ENCODE measurements at places on chromosomes 4 and X. TPM values are rescaled to one million over a fixed set of nuclear protein-coding genes. Genes with fewer than 3 reads are reported as not detected.

Gene POF1B
- 2.0 TPM for total RNA-seq

Gene TMEM35A
- not detected for total RNA-seq

- no peak for DNase-seq
Measured at GRCh38 chrX:55695227-55696018, 22.1 kb upstream of the RRAGB start.

- DNase-seq, result no peak
Measured at GRCh38 chr4:116099596-116099995, 985.8 kb downstream of the TRAM1L1 start.

- peak; percentile 17 for DNase-seq
Measured at GRCh38 chr4:16026160-16026761, 57.6 kb downstream of the PROM1 start.

DNA sequence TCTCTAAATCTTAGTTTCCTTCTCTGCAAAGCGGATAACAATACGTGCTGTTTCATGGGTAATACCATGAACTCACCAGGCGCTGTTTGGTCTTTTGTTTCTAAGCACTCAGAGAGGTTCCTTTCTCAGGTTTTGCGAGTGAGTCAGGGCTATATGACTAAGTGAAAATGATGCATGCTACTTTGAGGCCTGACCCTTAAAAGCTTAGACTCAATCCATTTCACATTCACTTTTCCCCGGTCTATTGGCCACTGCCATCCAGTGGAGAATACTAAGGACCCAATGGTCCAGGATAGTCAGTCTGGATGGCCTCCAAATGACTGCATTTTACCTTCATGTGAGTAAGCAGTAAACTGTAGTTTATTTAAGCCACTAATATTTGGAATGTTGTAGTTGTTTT lies 400.8 kb upstream of the SLIT2 start:
- no peak for DNase-seq

- DNase-seq, result peak; percentile 43
Measured at GRCh38 chr4:76758996-76759395, 138.9 kb downstream of the SOWAHB start.

Gene XKRX
- 0.96 TPM for total RNA-seq

DNA sequence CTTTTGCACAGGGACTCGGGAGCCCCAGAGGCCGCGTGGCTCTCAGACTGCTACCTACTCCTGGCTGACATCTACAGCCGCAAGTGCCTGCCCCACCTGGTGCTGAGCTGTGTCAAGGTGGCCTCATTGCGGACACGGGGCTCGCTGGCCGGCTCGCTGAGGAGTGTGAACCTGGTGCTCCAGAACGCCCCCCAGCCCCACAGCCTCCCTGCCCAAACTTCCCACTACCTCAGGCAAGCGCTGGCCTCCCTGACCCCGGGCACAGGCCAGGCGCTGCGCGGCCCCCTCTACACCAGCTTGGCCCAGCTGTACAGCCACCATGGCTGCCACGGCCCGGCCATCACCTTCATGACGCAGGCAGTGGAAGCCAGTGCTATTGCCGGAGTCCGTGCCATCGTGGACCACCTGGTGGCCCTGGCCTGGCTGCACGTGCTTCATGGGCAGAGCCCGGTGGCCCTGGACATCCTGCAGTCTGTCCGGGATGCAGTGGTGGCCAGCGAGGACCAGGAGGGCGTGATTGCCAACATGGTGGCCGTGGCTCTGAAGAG lies 28.8 kb downstream of the SH3TC1 start:
- DNase-seq, result no peak

- DNase-seq, result no peak
Measured at GRCh38 chr4:41747230-41748055, 1.1 kb downstream of the PHOX2B start.

Gene ATP1B4
- not detected for total RNA-seq

Gene TMPRSS11D
- not detected for total RNA-seq

DNA sequence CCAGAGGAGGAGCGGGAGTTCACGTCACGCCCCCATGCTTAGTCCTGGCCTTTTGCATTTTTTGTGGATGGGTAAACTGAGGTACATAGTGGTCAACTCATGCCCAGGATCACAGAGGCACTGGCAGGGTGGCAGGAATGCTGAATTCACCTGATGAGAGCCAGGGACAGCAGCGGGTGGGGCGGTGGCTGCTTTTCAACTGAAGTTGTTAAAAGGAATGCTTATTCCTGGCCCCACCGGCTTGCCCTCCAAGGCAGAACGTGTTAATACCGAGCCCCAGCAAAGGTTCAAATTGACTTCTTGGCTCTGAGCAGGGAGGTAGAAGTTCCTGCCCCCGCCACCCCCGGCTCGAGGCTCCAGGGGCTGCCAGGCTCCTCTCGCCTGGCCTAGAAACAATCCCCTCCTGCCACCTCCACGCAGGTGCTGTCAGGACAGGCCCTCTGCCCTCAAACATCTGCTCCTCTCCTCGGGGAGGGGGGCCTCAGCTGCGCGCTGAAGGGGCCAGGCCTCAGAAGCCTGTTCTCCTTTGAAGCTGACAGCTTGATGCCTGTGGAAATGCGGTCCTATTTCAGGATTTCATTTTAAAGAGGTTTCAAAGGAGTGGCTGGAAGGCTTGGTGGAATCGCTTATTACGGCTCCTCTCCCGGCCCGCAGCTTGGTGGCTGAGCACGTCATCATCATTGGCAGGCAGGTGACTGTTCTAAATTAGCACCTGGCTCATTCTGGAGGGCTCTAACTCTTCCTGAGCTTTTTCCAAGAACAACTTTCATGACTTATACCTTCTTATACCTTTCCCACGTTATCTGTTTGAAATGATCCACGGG lies 93.0 kb downstream of the PHKA2 start:
- no peak for DNase-seq

GRCh38 chrX:5399403-5399802 lies 829.3 kb downstream of the NLGN4X start:
- DNase-seq, result no peak

DNA sequence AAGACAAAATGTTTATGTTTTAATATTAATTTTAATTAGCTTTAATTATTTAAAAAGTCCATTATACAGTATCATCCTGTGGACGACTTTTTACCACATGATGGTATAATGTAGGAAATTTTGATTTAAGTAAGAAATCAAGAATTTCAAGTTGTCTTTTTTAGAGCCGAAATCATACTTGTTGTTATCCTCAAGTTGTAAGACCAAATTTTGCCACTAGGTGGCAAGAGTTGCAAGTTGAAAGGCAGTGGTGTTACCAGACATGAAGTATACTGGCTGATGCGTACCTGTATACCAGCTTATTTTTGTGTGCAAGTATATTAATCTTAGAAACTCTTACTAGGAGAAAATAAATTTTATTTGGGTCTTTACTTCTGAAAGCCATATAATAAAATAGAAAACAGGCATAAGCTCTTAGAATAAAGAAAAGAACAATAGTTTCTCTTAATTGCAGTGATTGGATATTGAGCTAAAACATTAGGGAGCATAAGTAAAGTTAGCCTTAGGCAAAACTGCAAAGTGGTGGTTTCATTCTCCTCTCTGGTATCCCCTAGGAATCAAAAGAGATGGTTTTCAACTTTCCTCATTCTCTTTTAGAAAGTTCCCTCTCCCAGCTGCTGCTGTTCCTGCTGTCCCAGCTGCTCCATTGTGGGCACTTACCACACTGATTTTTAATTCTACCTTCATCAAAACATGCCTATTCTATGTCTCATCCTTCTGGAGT lies 118.0 kb upstream of the WDFY3 start:
- peak; percentile 42 for DNase-seq

Gene AFF2
- total RNA-seq, result 1.1 TPM

DNA sequence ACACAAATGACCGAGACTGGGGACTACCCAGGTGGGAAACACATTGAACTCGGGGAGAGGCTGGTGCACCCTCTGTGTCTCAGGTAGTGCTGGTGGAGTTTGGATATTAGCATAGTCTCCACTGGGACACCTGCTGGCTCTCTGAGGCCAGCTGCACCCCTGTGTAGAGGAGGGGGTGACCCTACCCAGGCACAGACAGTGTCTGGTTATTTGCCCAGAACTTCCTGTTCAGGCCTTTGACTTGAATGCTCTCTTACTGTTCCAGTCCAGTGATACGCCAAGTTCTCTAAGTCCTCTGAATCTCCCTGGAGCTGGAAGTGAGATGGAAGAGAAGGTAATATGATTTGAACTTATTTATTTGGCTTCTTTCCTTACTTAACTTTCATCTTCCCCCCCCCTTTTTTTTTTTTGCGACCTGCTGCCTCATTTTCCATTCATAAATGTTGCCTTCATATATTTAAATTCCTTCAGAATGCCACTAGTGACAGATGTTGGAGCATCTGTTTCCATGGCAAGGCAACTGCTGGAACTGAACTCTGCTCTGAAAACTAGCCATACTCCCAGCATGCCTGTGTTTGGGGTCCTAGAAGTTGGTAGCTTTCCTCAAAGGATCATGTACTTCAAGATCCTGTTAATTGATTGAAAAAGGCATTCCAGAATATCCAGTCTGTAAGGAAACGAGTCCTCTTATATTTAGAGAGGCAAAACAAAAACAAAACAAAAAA lies 76.7 kb downstream of the AASDH start:
- DNase-seq, result no peak

Gene MAGEA8
- not detected for total RNA-seq

DNA sequence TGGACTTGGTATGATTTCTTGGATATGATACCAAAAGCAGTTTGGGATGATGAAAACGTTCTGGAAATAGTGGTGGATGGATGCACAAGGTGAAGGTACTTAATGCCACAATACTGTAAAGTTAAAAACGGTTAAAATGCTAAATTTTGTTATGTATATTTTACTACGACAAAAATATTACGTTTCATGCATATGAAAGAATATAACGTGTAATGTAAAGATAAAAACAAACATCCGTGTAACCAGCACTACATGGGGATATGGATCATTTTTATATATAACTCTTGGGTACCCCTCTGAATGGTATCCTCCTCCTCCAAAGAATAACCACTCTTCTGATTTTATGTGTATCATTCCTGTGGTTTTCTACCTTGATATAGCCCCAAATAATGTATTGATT lies 862 bp upstream of the CENPU start:
- DNase-seq, result no peak

DNA sequence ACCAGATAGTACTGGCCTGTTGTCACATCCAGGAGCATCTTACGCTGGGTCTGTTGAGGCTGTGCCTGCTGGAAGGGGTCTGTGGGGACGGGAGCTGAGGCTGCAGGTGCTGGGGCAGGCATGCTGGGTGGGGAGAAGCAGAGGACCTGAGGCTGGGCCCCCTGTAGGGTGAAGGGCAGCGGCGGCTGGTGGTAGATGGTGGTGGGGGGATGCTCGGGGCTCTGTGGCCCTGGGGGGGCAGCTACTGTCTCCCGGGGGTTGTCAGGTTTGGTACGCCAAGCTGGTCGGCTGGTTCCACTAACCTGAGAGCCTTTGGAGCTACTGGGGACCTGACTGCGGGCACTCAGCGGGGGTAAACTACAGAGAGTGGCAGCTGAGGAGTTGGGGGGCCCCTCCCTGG lies 7.8 kb downstream of the C4orf54 start:
- DNase-seq, result no peak

- no peak for DNase-seq
Measured at GRCh38 chrX:37454537-37455285, 105.5 kb downstream of the PRRG1 start.

GRCh38 chr4:87078987-87079486 lies 141.4 kb downstream of the KLHL8 start:
- DNase-seq, result peak; percentile 74

Gene CNGA1
- 1.2 TPM for total RNA-seq

DNA sequence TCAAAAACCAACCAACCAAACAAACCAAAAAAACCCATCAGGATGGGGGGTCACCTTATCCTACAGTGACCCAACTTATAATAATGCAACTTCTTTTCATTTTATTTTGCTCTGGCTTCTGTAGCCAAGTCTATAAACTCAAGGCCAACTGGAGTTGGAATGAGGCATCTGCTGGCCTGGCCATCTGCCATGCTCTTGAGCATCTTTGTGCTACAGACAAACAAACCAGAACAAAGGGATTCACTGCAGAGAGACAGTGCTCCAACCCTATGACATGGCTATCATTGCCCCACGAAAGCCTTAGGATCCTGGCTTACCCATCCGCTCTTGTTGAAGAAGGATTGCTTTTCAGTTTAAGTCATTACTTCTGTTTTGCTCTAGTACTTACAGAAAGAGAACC lies 49.2 kb upstream of the SCRG1 start:
- peak; percentile 59 for DNase-seq

Gene ART3
- 1.1 TPM for total RNA-seq

GRCh38 chr4:116982656-116983055 lies 102.7 kb downstream of the TRAM1L1 start:
- no peak for DNase-seq

DNA sequence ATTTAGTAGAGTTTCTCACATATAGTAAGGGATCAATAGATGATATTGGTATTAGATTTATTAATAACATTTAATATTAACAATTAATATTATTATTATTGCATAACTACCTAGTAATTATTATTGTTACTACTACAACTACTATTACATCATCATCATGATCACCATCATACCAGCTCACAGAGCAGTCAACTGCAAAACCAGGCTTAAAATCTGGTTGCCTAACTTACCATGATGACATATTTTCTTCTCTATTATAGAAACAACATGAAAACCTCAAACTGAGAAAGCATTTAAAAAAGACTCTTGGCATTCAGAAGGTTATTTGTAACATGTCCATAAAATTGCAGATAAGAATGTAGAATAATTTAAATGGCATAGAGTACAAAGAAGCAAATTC lies 247.0 kb upstream of the TTC29 start:
- DNase-seq, result no peak

DNA sequence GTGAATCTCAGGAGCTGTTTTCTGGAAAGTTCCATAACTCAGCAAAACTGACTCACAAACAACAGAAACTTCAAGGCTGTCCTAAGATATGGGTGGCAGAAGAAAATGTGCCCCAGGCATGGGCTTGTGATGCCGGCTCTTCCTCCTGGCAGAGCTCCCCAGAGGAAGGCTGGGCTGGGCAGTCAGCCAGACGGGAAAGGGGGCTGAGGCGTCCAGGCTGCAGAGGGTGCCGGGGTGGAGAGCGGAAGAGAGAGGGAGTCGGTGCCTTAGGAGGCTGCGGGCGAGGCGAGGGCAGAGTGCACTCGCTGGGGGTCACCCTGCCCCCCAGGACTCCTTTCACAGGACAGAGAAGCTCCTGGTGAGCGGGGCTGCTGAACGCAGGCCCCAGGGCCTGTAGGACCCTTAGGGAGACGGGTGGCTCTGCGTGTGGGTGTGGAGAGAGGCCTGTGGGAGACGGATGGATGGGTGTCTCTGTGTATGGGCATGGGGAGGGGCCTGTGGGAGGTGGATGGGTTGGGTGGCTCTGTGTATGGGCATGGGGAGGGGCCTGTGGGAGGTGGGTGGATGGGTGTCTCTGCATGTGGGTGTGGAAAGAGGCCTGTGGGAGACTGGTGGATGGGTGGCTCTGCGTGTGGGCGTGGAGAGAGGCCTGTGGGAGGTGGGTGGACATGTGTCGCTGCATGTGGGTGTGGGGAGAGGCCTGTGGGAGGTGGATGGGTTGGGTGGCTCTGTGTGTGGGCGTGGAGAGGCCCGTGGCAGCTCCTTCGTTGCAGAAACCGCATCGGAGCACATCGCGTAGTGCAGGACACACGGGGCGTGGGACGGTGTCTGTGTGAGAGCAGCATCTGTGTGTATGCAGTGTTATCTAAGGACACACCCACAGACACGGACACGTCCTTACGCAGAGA lies 15.9 kb downstream of the PCGF3 start:
- DNase-seq, result peak; percentile 65

GRCh38 chr4:10015140-10015753 lies 6.0 kb downstream of the SLC2A9 start:
- peak; percentile 76 for DNase-seq

All from adrenal gland (tissue), 19 donors.